ENCODE measurements at places on chromosomes 7 and 10. TPM values are rescaled to one million over a fixed set of nuclear protein-coding genes. Genes with fewer than 3 reads are reported as not detected.

Gene GRM3
- not detected for total RNA-seq

Gene CPA2
- not detected for total RNA-seq

Gene FAM25G
- not detected for total RNA-seq

Gene TSPAN12
- total RNA-seq: 2.0 TPM

Gene AEBP1
- 53.0 TPM for total RNA-seq

Gene SPACDR
- total RNA-seq: not detected

Gene ZNF248
- total RNA-seq: 4.2 TPM

Gene TMEM130
- not detected for total RNA-seq

Gene CHCHD1
- total RNA-seq: 23.1 TPM

Gene ANKIB1
- total RNA-seq: 43.1 TPM

Gene DTX2
- total RNA-seq: 4.3 TPM

Data from GM23248 (cell line).